Activated CD8-positive, alpha-beta memory T cell treated with anti-CD3 and anti-CD28 coated beads, Interleukin-2, amount 10 ng/mL, durations not matched to agents 7 days and 5 days (primary cell): ENCODE measurements at places on chromosomes 5 and 9. TPM values are rescaled to one million over a fixed set of nuclear protein-coding genes. Genes with fewer than 3 reads are reported as not detected.

The SLC25A2 gene
- 0.56 TPM for total RNA-seq

The MYOT gene
- not detected for total RNA-seq

The SLC6A18 gene
- total RNA-seq, result not detected

The MBLAC2 gene
- total RNA-seq, result 6.0 TPM

The PCDHGB1 gene
- not detected for total RNA-seq

The GABRA1 gene
- not detected for total RNA-seq

GRCh38 chr9:131306397-131307004, 17.0 kb downstream of the PLPP7 start:
- DNase-seq, result no peak
- no peaks in the 10 kb centered on the region for H3K36me3 ChIP-seq
- H3K27ac ChIP-seq, result no peak overlapping the region
- peaks cover 11% of the 10 kb centered on the region for H3K4me1 ChIP-seq

- peak overlapping the region; percentile 94 for H3K4me3 ChIP-seq
- peaks cover 51% of the 10 kb centered on the region for H3K4me1 ChIP-seq
- DNase-seq, result no peak
Observed at GRCh38 chr5:6376974-6377520, 1.3 kb downstream of the MED10 start.

- no peak overlapping the region for H3K4me3 ChIP-seq
- H3K4me1 ChIP-seq, result peaks cover 14% of the 10 kb centered on the region
- DNase-seq, result no peak
- H3K27me3 ChIP-seq, result no peaks in the 10 kb centered on the region
Observed at GRCh38 chr5:175693741-175694140, 35.9 kb downstream of the HRH2 start.

DNA sequence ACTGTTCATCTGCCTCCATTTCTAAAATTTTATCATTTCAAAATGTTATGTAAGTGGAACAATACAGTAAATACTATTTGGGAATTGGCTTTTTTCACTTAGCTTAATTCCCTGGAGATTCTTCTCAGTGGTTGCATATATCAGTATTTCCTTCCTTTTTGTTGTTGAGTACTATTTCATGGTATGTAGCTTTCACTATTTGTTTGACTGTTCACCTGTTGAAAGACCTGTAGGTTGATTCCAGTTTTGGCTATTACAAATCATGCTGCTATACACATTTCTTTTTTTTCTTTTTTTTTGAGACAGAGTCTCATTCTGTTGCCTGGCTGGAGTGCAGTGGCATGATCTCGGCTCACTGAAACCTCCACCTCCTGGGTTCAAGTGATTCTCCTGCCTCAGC, 33.0 kb upstream of the PWWP2A start:
- DNase-seq, result no peak
- peaks cover 14% of the 10 kb centered on the region for H3K4me1 ChIP-seq

- no peaks in the 10 kb centered on the region for H3K4me1 ChIP-seq
- H3K4me3 ChIP-seq, result no peak overlapping the region
- H3K27me3 ChIP-seq, result peaks cover 8% of the 10 kb centered on the region
- no peaks in the 10 kb centered on the region for H3K36me3 ChIP-seq
- no peak overlapping the region for H3K27ac ChIP-seq
Observed at GRCh38 chr5:127645300-127645726, 3.6 kb upstream of the CTXN3 start.

- H3K36me3 ChIP-seq, result peaks cover 9% of the 10 kb centered on the region
- no peaks in the 10 kb centered on the region for H3K27me3 ChIP-seq
- H3K4me3 ChIP-seq, result no peak overlapping the region
- no peak for DNase-seq
- no peak overlapping the region for H3K27ac ChIP-seq
Observed at GRCh38 chr5:173093606-173094005, 37.5 kb downstream of the CREBRF start.

DNA sequence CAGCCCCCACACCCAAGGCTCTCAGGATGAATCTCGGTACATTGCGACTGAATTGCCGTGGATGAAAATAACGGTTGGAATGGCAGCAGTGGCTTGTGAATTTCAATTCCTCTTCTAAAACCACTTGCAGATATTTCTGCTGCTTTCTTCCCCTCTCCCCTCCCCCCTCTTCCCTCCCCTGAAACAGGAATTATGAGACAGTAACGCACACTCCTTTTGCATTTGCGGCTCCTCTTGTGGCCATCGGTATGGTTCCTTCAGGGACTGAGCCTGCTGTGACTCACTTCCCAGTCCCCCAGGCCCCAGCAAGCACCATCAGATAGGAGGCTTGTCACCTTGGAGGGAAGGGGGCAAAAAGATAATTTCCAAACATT, 9.7 kb downstream of the DCANP1 start:
- H3K36me3 ChIP-seq, result no peaks in the 10 kb centered on the region
- H3K4me3 ChIP-seq, result no peak overlapping the region
- H3K27me3 ChIP-seq, result peaks cover 14% of the 10 kb centered on the region
